ENCODE measurements at places on chromosomes 12 and 14.
A peak's percentile ranks its signal among the peaks of the same experiment; 100 is the strongest.

DNA sequence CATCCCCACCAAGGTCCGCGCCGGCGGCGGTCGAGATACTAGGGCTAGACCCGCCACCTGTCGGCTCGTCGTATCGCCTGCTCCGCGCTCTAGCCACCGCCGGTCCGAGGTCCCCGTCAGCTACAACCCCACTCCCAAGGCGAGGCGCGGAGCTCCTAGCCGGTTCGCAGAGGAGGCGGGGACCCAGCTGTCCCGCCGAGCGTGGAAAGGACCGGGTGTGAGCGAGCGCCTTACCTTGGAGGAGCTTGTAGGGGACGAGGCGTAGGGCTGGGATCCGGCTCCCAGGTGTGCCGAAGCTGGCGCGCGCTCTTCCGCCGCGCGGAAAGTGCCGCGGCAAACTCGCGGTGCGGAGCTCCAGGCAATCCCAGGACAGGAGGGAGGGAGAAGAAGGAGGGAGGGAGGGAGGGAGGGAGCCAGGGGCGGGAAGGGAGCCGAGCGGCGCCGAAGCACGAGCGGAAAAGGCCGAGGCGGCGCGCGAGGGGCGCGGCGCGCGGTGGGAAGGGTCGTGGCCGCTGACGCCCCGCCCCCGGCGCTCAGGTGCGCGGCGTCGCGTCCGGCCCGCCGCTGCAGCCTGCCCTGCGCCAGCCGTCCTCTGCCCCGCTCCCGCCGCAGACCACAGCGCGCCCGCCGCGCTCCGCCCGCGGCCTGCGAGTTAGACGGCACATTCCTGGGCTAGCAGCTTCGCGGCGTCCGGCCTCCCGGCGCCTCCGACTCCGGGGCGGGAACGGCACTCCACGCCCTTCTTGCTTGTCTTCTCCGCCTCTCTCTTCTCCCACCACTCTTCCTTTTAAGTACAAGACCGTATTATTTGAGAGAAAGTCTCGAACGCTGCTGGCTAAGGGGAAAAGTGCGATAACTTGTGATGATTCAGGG lies at the start of gene PAWR:
TSS of gene PAWR (minus strand) at position 327 of the 873 bp plus-strand sequence. CDS start 720 bp downstream, outside the sequence.
- peak; percentile 10 for DNase-seq

GRCh38 chr14:36771028-36771640 lies 109.5 kb downstream of the PAX9 start:
- DNase-seq = no peak

DNA sequence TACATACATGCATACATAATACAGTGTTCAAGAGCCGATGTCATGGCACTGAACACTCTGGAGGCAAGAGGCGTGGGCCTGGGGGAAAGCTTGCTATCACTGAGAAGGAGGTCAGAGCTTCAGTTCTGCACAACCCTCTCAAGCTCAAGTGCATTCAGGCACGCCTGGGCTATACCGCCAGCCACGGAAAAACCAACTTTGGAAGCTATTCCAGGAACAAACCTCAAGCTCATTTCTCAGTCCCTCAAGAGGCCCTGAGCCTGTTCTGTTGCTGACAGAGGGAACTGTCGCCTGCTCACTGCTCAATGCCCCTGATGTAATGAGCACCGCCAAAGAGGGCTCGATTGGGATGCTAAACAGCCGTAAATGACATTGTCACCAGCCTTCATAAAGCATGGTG lies 9.2 kb downstream of the NOS1 start:
- no peak for DNase-seq

- DNase-seq = no peak
Observed at GRCh38 chr12:81327425-81327824, 249.5 kb downstream of the ACSS3 start.

GRCh38 chr12:122951979-122952892 lies 14.0 kb downstream of the ABCB9 start:
- DNase-seq = peak; percentile 5

DNA sequence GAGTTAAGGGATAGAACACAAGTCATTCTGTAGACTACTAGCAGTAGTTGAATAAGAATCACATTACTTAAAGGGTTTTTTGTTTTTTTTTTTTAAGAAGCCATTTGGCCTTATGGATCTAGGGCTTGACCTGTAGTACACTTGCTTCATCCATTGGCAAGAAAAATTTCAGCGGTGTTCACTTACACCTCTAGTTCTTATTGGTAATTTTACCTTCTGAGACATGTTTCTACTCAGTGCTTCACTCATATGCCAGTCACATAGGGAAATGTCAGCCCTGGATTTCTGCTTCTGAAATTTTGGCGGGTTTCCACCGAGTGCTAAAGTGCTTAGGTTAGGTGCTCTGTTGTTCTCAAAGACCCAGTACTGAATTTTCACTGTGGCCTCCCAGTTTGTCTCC lies 72.9 kb downstream of the FRMD6 start:
- DNase-seq = no peak

- no peak for DNase-seq
Observed at GRCh38 chr12:75816897-75817296, 214.7 kb downstream of the PHLDA1 start.

DNA sequence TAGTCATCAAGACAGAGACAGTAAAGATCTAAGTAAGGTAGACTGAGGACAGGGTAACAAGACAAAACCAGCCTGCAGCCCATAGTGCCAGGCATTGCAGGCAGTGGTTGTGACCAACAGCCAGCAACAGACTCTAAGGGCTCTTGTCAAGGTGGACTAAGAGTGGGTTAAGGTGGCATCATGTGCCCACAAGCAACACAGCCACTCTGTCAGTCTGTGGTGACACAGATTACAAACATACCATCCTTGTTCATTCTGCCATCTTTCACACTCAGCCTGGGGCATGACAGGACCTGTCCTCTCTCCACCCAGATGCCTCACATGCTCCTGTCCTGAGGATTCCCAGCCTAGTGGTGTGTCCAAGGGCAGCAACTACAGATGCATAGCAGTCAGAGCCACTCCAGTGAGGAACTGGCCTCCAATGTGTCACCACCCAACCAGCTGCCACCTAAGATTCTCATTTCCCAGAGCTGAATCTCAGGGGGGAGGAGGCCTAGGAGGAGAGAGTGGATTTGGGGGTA lies 28.3 kb downstream of the VDR start:
- DNase-seq = no peak

DNA sequence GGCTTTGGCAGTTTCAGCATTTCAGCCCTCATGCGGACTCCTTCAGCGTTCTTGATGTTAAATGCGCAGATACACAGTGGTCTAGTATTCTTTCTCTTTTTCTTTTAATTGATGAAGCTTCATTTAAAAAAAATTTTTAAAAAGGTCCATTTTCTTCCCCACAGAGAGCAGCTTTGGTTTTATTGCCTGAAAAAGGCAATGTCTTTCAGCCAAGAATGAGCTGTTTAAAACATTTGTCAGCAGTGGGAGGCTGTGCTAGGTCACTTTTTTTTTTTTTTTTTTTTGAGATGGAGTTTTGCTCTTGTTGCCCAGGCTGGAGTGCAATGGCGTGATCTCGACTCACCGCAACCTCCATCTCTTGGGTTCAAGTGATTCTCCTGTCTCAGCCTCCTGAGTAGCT lies 13.5 kb downstream of the KMT5A start:
- no peak for DNase-seq

GRCh38 chr14:22689199-22689598 lies 45.0 kb upstream of the OR6J1 start:
- DNase-seq = no peak

GRCh38 chr14:26026384-26026783 lies 571.4 kb downstream of the NOVA1 start:
- DNase-seq = no peak

- no peak for DNase-seq
Observed at GRCh38 chr12:50072198-50072907, 12.8 kb upstream of the SMARCD1 start.

GRCh38 chr12:64057706-64058105 lies 164.4 kb downstream of the KICS2 start:
- no peak for DNase-seq

DNA sequence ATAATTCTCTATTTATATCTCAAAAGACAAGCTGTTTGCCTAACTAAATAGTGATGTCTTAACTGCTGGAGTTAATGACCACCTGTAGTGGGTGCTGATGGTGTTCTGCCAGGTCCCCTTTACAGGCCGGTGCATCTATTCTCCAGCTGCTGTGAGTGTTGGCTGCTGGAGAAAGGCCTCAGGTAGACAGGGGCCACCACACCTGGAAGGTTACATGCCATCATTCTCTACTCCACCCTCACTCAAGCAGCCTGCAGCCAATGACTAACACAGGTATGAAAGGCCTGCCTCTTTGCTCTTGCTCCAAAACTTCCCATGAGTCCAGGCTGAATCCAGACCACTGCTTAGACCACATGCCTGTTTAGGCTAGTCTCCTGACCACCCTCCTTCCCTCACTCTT lies 73.9 kb downstream of the RPS6KA5 start:
- no peak for DNase-seq

DNA sequence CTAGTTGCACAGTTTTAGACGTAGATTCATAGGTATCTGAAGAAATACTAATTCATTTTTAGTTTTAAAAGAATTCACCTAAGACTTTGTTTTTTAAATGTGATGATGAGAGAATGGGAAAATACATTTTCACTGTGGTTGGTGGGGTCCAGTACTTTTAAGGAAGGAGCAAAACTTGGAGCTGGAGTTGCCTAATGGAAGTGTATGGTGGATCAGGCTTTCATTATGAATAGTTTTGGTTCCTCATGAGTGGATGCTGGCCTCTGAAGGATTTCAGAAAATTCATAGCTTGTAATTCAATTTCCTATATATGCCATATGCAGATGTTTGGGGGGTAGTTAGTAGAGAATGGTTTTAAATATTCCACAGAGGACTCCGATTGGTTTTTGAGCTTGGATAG lies 27.1 kb downstream of the STK38L start:
- DNase-seq = no peak

- no peak for DNase-seq
Observed at GRCh38 chr12:117063162-117063911, 35.9 kb downstream of the TESC start.

DNA sequence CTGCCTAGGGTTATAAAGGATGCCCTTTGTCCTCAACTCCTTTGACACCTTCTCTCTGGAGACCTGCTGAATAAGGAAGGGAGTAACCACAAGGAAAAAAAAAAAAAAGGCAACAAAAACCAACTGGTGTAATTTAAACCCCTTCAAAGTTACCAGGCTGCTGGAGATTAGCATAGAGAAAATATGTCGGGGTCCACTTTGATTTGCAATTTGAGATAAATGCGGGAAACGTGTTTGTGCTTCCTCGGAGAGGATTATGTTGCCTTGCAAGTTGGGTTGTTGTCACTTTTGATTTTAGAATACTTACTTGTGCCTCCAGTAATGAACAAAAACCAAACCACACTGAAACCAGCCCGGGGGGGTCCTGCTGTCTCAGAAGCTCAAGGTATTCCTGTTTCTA lies 200.2 kb upstream of the MYL2 start:
- DNase-seq = no peak

GRCh38 chr12:88623777-88624548 lies 43.7 kb upstream of the KITLG start:
- DNase-seq = no peak

DNA sequence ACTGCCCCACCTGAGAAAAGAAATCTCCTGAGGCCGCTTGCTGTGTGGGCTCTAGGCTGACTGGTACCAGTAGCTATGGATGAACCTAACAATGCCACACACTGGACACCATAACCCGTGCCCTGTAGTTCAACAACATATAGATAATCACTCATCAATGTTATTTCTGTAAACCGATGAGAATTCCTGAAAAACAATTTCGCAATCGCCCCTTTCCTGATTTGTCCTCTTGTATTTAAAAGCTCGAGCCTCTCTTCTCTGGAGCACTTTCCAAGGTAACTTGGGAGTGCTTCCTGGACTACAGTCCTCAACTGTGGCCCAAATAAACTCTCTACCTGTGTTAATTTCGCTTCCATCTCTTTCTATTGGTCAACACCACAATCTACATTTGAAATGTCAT lies 26.1 kb upstream of the PPP2R5C start:
- DNase-seq = no peak

DNA sequence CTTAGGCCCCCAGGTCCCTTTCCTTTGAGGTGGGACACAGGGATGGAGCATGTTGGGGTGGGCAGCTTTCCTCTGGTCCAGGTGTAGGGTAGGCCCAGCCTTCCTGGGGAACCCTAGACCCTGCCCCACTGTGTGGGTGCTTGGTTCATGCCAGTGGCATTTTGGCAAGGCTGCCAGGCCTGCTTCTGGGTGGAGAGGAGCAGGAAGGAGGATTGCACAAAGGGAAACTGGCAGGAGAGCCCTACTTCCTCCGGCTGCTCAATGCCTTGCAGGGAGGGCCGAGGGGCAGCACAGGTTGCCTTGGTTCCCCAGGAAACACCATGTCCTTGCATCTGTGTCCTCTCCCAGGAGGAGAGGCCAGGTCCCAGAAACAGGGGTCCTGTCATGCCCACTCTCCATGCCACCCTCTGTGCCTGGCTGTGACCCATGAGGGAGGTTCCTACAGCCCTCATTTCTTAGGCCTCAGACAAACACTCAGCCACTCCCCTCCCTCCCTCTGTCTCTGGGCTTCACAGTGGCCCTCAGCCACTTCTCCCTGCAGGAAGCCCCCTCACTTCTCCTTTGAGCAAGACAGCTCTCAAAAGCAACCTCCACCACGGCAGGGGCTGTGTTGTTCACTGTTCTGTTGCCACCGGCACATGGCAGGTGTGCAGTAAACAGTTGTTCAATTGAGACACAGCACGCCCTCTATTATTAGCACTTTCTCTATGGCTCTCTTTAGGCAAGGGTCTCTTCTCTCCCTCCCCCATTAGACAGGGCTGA lies 6.8 kb upstream of the KRT80 start:
- DNase-seq = no peak

GRCh38 chr14:105884808-105885281 lies 358.5 kb downstream of the TMEM121 start:
- DNase-seq = no peak

DNA sequence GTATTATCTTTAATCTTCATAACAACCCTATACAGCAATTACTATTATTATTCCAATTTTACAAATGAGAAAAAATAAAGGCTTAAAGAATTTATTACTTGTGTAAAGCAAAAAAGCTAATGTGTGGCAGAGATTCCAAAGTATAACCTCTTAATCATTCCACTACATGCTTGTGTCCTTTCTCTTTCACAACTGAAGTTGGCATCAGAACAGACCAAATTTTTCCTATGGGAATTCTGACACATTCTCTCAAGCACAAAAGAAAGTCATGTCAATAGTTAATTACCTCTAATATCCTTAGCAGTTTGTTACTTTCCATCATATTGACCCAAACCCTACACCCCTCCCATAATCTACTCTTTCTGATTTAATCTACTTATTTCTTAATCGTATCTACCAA lies 86.7 kb downstream of the BCL2L14 start:
- no peak for DNase-seq

DNA sequence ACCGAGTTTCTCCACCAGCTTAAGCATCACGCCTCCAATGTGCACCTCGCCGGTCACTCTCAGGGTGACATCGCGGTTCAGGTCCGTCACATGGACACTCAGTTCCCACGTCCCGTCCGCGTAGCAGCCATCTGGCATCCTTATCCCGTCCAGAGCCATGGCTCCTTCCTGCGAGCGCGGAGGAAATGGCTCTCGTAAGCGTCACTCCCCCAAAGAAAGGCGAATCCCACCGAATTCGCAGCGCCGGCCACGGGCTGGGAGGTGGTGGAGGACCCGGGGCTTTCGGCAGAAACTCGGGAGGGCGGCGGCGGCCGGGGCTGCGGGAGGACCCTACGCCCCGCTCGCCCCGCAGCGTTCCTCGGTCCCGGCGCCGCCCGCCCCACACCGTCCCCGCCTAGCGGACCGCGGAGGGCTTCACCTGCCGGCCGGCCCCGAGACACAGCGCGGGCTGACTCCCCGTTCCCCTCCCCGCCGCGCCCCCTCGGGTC lies 396 bp downstream of the FERMT2 start:
- DNase-seq = no peak

GRCh38 chr12:28034271-28034670 lies 61.7 kb upstream of the PTHLH start:
- no peak for DNase-seq
